ENCODE measurements at places on chromosomes 7 and 10.

GRCh38 chr10:555281-555680, 134.2 kb downstream of the DIP2C start:
- DNase-seq = no peak

GRCh38 chr7:37149051-37149772, 299.5 kb downstream of the ELMO1 start:
- no peak for DNase-seq

GRCh38 chr7:81206667-81207360, 288.0 kb upstream of the SEMA3C start:
- DNase-seq = no peak

GRCh38 chr7:134480730-134481129, 21.8 kb upstream of the AKR1B1 start:
- no peak for DNase-seq

GRCh38 chr10:63462442-63462841, 3.3 kb downstream of the JMJD1C start:
- DNase-seq = no peak

DNA sequence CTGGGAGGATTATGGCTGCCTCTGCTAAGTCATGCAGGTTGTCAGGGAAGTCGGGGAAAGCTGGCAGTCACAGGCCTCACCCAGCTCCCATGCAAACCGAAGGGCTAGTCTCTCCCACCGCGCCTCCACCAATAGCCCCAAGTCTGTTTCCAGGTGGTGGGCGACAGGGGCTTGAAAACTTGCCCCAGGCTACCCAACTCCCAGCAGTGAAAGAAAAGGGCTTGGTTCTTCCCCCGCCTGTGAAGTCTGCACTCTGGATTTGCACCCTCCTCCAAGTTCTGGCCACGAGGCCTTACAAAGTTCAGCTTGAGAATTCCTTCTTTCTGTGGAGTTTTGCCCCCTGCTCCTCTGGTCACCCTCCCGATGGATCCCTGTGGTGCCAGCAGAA, 99.9 kb upstream of the CHST15 start:
- DNase-seq = no peak

DNA sequence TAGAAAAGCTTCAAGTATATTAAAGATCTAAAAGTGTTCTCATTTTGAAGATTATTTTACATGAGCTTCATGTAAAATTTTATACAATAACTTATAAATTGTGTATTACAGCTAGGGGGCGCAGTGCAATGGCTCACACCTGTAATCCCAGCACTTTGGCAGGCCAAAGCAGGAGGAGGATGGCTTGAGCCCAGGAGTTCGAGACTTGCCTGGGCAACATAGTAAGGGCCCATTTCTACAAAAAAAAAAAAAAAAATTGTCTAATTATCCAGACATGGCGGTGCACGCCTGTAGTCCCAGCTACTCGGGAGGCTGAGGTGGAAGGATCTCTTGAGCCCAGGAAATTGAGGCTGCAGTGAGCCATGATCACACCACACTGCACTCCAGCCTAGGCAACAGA, 16.6 kb downstream of the ACBD5 start:
- no peak for DNase-seq

GRCh38 chr7:2202901-2203765, 29.6 kb downstream of the MAD1L1 start:
- DNase-seq = no peak

- DNase-seq = no peak
Measured at GRCh38 chr10:43198682-43199005, 60.4 kb downstream of the CSGALNACT2 start.

DNA sequence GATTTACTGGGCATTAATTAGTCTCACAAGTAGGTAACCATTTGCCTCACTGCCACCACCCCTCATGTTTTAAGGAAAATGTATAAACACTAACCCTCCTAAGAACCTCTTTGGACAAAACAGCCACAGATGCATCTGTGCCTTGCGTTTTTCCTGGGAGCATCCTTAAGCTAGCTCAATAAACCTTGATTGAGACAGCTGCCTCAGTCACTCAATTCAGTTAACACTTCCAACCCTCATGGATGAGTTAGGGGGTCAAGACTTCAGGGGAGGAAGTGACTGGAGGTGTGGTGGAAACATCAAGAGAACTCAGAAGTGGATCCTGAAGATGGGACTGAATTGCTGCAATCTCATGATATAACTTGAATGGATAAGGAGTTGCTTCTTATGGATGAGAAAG, 31.5 kb downstream of the CUL2 start:
- DNase-seq = no peak

GRCh38 chr7:15610503-15610902, 48.7 kb upstream of the AGMO start:
- no peak for DNase-seq

DNA sequence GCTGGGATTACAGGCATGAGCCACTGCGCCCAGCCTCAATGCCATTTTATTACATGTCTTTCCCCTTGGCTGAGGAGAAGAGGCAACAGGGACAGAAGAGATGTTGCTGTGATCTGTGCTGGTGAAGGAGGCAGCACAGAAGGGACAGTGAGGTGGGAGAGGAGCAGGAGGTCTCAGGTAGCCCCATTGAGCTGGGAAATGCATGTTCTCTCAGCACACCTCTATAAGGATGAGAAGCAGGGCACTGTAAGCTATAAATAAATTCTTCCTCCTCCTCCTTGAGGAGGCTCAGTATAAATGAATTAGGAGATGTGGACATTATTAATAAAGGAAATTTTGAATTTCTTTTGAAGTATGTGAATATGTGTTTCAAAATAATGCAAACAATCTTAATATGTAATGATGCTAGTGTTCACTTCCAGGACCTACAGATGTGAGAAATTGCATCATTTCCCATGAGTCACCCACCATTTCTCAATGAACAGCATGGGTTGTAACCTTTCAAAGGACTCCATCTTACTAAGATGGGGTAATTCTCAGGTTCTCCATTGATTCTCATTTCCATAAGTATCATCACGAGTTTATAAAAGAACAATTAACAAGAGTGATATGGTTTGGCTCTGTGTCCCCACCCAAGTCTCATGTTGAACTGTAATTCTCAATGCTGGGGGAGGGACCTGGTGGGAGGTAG, 88.9 kb upstream of the ODAD2 start:
- DNase-seq = no peak

DNA sequence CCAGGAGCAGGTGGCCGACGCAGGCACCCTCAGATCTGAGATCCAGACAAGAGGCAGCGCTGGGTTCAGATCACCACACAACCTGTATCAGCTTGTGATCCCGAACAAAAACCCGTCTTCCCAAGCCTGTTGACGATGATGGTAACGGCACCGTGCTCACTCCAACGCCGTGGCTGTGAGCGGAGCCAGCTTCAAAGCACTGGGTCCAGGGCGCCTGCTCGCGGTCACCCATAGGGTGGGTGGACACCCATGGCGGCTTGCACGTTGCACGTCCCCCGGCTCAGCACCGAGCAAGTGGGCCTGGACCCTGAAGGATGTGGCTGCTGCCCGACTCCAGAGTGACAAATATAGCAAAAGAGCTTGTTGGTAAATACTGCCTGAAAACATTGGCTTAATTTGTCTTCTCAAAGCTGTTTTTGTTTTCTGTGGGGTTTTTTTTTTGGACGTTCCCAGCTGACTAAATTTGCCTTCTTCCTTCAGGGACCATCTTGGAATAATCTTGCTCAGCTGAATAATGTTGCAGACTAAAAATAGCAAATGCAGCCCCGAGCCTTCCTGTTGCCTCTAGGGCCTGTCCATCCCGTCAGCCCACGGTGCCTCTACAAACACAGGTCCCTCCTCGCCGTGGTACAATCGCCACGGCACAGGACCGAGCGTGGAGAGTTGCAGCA, 41.0 kb downstream of the FOXK1 start:
- no peak for DNase-seq

- no peak for DNase-seq
Measured at GRCh38 chr10:60340973-60341372, 48.7 kb downstream of the ANK3 start.

DNA sequence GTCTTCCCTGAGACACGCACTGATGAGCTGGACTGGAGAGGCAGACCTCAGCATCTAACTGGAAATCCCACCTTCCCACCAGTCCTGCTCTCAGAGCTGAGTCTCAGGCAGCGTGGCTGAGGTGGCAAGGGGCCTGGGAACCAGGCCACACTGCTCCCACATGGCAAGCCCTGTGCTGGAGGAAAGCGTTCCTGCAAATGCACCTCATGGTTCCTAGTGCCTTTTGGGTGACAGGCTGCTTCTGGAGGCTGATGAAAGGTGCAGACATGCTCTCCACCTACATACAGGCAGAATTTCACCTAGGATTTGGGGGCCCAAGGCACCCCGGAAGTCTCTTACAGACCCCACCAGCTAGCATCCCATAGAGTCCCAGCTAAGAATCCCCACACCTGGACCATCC, 432.9 kb upstream of the FOXK1 start:
- DNase-seq = no peak

DNA sequence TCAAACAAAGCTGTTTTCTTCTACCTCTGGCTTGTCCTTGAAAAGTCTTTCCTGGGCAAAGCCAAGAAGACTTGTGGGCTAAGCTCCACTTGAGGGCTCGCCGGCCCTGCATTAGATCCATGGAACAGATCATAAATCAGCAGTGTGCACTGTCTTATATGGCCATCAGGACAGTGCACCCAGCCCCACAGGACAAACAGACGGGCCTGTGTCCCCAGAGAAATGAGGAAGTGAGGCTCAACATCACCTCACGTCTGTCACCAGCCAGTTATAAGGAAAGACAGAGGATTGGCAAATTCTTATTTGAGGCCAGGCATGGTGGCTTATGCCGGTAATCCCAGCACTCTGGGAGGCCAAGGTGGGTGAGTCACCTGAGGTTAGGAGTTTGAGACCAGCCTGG, 12.3 kb upstream of the IFT22 start:
- no peak for DNase-seq

DNA sequence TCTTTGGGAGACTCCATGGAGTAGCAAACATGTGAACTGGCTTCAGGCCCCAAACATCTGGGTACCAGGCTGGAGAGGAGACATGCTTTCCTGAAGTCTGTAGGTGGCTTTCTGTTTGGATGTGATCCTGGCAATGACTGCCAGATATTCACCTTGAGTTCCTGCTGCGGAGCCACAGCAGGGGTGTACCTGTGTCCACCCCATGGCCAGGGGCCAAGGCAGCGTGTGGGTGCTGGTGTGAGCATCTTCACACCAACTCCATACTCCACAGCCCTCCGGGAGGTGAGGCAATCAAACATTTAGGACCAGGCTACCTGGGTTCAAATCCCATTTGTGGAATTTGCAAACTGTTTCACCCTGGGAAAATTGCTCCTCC, 113.0 kb downstream of the ADCY1 start:
- no peak for DNase-seq

DNA sequence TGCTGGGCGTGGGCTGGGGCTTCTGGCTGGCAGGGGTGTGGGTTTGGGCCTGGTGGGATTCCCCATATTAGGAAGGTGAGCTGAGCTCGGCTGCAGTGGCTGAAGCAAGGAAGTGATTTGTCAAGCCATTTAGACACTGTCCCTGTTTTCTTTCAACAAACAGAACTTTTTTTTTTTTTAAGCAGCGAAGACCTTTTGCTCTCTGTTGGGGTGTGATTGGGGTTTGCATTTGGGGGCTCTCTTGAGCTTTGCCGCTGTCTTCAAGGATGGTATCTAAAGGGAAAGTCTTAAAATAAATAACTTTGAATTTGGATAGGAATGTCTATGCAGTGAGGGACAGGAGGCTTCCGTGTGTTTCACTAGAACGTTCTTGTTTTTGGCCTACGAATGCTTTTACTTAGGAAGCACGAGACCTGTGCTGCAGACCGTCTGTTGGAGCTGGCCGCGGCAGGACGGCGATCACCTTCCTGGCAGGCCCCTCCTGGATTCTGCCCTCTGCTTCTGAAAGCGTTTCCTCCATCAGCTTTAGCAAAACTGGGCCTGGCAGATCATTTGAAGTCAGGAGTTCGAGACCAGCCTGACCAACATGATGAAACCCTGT, 43.9 kb downstream of the FOXK1 start:
- DNase-seq = no peak

GRCh38 chr7:124059375-124059774, 26.5 kb upstream of the TMEM229A start:
- DNase-seq = no peak

DNA sequence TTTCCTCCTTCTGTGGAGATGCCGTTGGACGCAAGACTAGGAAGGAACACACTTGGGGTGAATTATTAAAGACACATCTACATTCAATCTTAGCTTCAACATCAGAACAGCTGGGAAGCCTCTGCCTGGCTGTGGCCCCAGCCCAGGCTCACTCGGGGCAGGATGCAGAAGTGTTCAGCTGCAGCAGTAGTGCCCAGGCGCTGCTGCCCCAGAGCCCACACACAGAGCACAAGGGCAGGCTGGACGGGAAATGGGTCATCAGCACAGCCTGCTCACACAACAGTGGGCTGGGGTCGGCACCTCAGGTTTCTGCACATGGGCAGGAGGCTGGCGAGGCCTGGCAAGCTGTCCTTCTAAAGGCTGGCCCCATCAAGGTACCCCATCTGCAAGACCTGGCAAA, 42.5 kb downstream of the NOD1 start:
- DNase-seq = no peak

DNA sequence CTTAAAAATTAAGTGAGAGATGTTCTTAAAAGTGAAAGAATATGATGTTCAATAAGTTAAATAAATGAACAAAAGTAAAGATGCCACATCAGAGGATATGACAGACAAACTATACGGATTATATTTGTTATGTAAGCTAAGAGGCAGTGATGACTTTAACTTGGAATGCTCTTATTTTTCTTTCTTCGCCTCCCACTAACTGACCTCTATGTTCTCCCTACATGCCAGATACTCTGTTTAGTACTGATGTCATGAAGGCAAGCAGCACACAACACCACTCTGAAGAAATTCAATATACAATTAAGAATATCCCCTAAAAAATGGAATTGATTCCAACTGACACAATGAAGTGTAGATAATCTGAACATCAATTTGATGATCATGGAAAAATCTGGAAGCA, 223.4 kb downstream of the DOCK4 start:
- DNase-seq = no peak

DNA sequence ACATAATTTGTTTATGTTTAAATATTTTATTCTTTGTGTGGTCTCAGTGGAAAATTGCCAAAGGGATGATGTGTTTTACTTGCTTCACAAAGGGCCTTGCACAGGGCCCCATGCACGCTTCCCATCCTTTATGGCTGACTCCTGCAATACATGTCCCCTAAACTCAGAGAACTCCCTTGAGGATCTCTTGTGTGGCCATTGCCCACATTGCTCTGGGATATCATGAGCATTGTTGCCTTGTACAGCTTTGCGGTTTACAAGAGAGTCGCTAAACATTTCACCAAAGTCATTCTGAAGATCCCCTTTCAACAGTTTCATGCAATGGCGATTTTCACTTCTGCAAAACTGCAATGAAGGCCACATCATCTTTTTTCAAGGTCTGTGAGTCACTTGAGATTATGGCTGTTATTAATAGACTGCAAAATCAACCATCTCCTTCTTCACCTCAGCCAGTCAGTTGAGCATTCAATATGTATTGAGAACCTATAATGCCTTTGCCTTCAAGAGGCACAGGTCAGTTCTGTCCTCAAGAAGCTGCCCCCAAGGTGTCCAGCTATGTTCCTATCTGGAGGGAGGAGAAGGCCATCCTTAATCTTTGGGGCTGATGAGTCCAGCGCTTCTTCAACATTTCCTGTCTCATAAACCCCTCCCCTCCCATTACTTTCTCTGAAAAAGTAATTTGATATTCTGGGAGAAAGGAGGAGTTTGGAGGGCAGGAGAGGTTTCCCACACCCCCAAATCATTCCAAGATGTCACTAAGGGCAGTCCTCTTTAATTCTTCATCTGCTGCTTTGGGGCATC, 108.1 kb downstream of the CCDC71L start:
- DNase-seq = no peak
